ENCODE measurements at places on chromosomes 12 and 14.
A peak's percentile ranks its signal among the peaks of the same experiment; 100 is the strongest.

GRCh38 chr12:52054231-52054832 lies 3.1 kb downstream of the NR4A1 start:
- no peak for DNase-seq

- no peak for DNase-seq
These were observed 16.1 kb upstream of the ZDHHC22 start for GRCh38 chr14:77157740-77158139.

GRCh38 chr12:113778432-113779132 lies 187.5 kb downstream of the RBM19 start:
- no peak for DNase-seq

DNA sequence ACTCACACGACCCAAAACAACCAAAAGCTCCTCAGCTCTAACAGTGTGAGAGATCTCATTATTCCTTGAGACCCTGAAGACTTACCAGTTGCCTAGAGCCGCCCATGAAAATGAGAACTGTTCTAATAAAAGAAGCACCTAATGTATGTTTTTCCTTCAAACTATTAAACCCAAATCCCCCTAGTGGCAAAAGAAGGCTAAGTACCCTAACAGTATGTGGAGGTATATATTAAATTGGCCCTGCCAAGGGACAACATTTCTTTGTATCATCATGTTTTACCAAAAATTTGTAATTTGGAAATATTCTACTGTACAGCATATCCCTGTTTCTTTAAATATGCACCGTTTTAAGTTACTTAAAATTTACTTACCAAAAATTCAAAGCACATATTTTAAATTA lies 38.0 kb upstream of the PPFIA2 start:
- DNase-seq: no peak

DNA sequence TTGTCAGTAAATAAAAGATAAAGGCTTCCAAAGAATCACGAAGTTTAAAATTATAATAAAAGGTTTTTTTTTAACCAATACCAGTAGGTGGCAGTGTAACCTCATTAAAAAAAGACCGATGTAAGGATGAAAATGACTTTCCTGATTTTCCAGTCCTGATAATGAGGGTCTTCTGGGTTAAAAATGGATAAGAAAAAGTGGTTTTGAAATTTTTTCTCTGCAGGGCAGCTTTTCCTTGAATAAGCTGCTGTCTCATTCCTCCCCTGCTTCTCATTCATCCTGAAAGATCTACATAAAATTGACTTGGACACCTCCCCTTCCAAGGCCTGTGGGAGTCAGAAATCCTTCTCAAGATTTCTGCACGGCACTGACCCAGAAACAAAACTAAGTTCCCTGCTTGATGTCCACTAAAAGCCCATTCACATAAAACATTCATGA lies 58.9 kb upstream of the FBXO33 start:
- DNase-seq: no peak

DNA sequence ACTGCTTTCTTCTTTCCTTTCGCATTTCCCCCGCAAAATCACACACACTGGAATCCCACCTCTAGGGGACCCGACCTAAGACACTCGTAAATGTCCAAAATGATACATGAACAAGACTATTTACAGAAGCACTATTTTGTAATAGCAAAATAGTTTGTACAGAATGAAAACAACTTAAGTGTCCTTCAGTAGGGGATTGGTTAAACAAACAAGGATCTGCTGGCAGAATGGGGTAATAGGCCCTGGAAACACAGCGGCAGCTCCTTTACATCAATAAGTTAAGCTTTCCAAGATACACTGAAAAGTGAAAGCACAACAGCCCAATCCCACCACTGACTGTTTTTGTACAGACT lies 48.8 kb downstream of the LTBP2 start:
- no peak for DNase-seq

- no peak for DNase-seq
These were observed 20.1 kb upstream of the RTN1 start for GRCh38 chr14:59890676-59891075.

DNA sequence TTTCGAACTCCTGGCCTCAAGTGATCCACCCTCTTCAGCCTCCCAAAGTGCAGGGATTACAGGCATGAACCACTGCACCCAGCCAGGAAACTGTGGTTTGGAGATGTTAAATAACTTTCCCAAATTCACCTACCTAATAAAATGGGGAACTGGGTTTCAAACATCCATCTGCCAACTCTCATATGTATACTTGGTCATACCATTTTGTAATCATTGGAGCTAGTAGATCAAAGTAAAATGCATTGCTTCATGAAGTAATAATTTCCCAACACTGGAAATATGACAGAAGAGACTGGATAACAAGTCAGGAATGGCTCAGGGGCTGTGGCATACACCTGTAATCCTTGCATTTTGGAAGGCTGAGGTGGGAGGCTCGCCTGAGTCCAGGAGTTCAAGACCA lies 5.3 kb upstream of the HECTD1 start:
- DNase-seq: peak; percentile 20

DNA sequence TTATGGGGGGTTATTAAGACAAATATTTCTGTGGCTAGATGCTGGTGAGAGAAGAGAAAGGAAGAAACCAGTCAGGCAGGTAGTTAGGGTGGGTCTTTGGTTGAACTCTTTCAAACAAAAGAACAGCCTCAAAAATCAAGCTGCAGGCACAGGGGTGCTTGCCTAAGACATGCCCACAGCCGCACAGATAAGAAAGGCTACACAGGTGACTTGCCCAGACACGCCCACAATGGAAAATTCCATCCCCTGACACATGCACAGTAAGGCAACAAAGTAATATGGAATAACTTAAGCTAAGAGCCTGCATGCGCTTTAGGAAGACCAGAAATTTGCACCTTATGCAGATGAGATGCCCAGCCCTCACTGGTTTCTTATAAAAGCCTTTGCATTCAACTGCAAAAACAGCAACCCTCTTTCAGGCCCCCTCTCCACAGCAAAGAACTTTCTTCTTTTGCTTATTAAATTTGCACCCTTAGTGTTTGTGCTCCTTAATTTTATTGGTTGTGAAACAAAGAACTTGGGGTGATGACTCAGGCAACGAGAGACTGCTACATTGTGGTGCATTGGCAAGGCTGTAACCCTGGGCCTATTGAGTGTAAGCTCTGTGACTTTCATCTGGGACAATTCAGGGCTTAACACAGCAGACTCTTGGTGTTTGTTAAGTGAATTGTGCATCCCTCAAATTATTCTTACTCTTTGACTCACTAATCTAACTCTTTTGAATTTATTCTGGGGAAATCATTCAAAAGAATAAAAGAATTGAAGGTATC lies 149.4 kb downstream of the RPAP3 start:
- no peak for DNase-seq

GRCh38 chr14:94396628-94397225 lies 8.3 kb upstream of the SERPINA1 start:
- no peak for DNase-seq

- DNase-seq: no peak
These were observed 23.4 kb downstream of the HNRNPC start for GRCh38 chr14:21245813-21246212.

GRCh38 chr14:103746701-103747100 lies 31.1 kb downstream of the ZFYVE21 start:
- DNase-seq: no peak

DNA sequence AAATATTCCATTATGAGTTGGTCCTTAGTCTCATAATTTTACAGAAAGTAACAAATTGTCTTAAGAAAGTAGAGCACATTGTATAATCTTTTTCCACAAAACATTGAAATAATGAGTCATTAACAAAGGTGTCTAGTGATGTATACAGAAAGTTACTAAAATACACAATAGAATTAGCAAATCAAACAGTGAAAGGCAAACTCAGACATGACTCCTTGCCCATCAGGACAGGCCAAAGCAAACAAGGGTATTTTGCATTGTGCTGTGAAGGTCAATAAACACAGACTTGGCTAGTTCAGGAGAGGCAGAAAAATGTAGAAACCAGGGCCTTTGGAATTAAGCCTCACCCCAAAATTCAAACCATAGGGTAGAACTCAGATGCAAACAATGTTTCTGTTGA lies 37.3 kb downstream of the SIX4 start:
- no peak for DNase-seq

DNA sequence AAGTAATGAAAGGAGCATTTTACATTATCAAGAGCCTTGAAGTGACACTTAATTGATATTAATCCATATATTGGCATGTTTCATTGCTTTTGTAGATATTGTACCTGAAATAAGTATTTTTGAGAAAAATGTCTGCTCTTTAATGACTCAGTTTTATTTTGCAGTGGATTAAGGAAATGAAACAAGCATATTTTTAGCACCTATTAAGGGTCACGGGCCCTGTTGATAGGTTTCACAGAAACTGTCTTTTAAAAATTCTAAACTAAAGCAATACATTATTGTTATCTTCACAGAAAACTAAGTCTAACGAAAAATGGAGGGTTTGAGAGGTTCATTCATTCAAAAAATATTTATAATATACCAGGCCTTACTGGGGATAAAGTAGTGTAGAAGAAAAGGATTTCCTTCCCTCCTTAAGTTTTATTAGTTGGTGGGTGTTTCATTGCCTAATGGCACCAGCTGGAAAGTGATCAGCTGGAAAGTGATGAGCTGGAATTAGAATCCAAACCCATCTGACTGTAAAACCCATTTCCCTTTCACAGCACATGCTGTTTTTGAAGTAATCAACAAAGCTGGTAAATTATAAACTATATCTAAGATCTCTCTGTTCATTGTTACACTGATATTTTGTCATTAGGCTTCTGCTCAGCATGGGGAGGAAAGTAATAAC lies 54.2 kb downstream of the PTPRQ start:
- DNase-seq: no peak

DNA sequence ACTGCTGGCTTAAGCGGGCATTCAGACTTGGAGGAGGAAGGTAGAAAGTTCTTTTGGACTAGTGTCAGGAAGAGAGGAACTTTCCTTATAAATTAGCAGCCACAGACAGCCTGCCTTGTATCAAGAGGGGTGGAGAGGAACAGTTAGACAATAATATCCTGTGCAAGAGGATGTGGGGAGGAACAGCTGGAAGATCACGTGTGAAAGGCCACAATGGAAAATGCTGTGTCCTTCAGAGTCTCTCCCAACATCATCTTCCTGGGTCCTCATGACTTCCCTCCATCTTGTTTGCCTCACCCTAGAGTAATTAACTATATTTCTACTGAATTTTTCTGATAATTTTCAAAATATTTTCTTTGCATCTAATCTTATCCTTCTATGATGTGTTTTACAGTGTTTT lies 117.4 kb downstream of the MGAT4C start:
- no peak for DNase-seq

- no peak for DNase-seq
These were observed 260.5 kb downstream of the ADAMTS20 start for GRCh38 chr12:43291516-43291915.

DNA sequence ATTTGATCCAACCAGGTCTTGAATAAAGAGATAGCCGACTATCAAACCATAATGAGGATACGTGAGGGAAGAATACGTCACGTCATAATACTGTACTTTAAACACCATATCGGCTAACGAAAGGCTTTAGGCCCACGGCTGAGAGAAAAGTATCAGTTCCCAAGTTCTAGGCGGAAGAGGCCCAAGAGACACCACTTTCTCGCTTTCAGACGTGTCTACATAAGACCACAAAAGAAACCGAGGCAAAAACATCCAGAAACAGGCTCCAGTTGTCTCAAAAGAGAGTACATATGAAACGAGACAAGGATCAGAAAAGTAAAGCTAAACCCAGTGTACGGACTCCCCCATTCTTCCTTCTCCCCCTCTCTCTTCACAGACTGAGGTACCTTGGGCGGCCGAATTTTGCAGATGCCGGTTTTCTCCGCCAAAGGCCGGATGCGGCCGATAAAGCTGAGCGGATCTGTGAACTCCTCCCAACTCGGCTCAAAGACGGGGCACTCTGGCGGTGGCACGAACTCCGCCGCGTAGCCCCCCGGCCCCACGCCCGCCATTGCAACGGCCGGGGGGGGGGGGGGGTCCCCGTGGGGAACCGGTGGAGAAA lies 479 bp downstream of the KDM5A start:
- DNase-seq: no peak

- no peak for DNase-seq
These were observed 44.5 kb downstream of the SLC38A1 start for GRCh38 chr12:46224386-46224785.

GRCh38 chr12:113896194-113896593 lies 69.9 kb downstream of the RBM19 start:
- DNase-seq: no peak

DNA sequence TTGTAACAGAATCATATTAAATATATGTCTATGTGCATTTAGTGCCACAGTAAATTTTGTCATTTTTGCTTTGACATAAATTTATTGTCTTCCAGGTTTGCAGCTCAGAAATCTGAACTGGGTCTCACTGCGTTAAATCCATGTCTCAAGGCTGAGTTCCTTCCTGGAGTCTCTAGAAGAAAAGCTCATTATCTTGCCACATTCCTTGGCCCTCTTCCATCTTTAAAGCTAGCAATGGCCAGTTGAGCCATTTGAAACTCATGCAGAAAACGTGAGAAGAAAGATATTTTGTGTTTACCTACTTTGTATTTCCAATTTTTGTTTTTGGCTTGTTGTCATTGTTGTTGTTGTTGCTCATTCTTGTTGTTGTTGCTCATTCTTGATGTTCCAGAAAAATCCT lies 10.7 kb downstream of the PRH1 start:
- DNase-seq: no peak

DNA sequence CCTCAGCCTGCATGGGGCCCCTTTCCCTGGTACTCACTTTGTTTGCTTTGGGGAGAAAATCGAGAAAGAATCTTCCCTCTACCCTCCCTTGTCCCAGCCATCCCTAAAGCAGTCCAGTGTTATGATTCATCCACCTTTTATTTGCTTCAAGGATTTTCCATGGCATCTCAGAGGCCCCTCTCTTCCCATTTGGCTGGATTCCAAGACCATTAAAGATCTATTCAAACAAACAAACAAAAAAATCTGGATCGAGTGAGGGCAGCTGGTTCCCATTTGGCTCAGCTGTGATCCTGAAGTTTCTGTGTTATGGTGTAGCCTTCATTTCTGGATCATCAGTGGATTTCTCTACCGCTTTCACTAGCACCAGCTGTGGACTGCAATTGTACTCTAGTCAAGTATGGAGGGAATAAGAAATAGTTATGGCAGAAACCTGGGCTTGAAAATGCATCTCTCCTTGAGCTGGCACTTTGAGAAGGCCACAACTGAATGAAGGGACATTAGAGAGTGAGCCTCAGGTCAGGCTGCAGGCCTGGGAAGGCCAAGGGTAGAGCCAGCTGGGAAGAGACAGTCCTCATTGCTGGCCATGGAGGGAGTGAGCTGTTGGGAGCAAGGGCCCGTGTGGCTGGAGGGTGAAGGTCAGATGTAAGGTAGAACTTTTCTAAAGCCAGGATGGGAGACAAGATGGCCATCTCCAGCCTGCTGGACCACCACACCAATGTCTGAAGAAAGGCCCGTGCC lies 13.7 kb downstream of the KRT71 start:
- DNase-seq: no peak

- DNase-seq: no peak
These were observed 179.7 kb downstream of the RAD51B start for GRCh38 chr14:67999290-67999689.

- no peak for DNase-seq
These were observed 49.7 kb downstream of the CYP46A1 start for GRCh38 chr14:99733540-99734405.

GRCh38 chr12:90899456-90900182 lies 55.4 kb downstream of the CCER1 start:
- no peak for DNase-seq

- DNase-seq: no peak
These were observed 4.2 kb downstream of the CALM1 start for GRCh38 chr14:90400904-90401561.

All from vagina (tissue), 2 donors.